Astrocyte of the cerebellum (primary cell): ENCODE measurements at places on chromosomes 16 and 17.

DNA sequence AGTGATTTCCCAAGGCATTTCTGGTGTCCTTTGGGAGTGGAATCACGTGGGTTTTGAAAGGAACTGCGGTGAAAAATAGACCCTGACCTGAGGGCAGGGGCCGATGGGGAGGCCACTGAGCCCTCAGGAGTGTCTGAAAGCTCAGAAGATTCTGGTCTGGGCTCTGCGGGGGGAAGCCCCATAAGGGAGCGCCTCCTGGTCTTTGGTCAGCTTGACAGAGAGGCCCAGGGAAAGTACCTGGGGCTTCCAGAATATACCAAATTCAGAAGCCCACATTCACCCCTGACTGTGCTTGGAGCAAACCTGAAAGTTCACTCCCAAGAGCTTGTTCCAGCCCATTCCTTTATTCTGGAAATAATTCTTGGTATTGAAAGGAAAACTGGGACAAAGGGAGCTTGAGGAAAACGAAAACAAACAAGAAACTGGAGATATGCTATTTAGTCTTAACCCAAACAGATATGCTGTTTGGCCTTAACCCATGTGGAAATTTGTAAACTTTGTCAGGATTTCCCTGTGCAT is 23.2 kb upstream of the NAGLU start:
- DNase-seq = no peak

DNA sequence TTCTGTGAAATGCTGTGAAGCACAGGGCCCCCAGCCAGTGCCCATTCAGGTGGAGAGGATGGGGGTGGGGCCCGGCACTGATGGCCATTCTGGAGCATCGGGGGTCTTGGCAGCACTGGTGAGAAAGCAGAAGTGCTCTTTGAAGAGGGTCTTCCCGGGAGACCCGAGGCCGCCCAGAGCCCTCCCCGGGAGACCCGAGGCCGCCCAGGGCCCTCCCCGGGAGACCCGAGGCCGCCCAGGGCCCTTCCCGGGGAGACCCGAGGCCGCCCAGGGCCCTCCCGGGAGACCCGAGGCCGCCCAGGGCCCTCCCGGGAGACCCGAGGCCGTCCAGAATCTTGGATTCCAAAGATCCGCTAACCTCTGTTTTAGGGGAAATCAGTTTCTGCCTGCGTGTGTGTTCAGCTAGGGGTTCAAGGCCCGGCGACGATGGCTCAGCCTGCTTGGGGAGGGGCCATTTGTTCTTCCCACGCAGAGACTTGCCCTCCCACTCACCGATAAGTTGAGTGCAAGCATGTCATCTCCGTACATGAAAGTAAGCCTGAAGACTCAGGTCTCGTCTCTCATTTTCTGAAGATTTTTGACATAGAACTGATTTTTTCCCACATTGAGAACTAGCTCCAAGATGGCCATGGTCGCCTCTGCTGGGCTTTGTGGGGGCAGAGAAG is 35.2 kb upstream of the CAPN15 start:
- no peak for DNase-seq

GRCh38 chr16:77223184-77223583 is 24.0 kb downstream of the SYCE1L start:
- no peak for DNase-seq

- no peak for DNase-seq
Measured at GRCh38 chr16:89561142-89561883, 831 bp downstream of the RPL13 start.

GRCh38 chr17:50615828-50616227 is 18.9 kb upstream of the ABCC3 start:
- no peak for DNase-seq
